ENCODE measurements at places on chromosomes 16 and 17.

DNA sequence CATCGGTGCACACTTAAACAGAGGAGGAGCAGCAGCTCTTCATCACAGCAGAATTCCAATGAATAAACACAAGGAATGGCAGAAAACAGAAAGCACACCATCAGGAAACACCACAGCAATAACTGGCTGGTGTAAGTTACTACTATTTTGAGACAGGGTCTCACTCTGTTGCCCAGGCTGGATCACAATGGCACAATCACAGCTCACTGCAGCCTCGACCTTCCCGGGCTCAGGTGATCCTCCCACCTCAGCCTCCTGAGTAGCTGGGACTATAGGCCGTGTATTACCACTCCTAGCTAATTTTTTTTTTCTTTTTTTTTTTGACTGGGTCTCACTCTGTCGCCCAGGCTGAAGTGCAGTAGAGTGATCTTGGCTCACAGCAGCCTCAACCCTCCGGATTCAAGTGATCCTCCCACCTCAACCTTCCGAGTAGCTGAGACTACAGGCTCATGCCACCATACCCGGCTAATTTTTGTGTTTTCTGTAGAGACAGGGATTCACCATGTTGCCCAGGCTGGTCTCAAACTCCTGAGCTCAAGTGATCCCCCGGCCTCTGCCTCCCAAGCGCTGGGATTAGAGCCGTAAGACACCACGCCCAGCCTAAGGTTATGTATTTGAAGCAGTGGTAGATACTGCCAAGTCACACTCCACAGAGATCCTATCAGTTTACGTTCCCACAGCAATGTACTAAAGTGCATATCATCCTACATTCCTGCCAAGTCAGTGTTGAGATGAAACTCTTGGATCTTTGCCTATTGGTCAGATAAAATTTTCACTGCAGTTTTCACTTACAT is 20.7 kb downstream of the TRAP1 start:
- no peak for DNase-seq

DNA sequence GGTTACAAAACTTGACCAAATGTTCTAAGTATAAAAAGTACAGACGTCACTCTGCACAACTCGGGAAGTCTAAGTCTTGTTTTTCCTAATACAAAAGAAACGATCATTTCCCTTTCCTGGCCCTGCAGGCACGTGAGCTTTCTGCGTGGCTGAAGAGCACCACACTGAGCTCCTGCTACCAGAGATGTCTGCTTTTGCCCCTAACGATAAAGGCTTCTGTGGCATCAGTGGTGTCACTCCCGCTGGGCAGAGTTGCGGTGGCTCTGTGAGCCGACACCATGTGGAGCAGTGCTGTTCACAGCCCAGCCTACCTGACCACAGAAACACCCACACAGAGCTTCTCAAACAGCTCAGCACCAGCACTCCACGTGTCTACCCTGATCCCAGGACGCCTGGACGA is 20.5 kb downstream of the EMC8 start:
- no peak for DNase-seq

DNA sequence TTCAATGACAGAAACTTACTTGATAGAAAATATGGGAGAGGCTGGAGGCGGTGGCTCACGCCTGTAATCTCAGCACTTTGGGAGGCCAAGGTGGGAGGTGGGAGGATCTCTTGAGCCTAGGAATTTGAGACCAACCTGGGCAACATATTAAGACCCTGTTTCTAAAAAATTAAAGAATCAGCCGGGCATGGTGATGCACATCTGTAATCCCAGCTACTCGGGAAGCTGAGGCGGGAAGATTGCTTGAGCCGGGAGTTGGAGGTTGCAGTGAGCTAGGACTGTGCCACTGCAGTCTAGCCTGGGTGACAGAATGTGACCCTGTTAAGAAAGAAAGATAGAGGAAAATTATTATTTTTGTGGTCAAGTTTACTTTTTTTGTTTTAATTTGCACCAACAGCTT is 2.1 kb upstream of the NLK start:
- no peak for DNase-seq

GRCh38 chr17:17538417-17539391 is 42.5 kb upstream of the RASD1 start:
- no peak for DNase-seq

- no peak for DNase-seq
These were observed 1.6 kb downstream of the FAM117A start for GRCh38 chr17:49762151-49762941.

DNA sequence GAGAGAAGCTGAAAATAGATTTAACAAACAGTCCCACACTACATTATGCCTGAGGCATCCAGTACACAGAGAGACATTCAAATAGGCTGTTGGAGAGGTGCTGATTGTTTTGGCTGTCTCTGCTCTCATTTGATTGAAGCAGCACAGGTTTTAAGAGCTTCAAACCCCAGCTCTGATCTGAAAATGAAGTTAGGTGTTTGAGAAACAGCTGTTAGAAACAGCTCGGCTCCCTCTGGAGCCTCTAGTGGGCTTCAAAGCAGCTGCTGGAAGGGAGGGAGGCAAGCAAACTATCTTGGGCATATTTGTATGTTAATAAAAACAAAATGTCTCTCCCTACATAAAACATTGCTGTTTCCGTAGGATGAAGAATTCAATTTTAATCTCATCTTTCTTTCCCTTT is 607.3 kb upstream of the GOT2 start:
- DNase-seq = no peak

DNA sequence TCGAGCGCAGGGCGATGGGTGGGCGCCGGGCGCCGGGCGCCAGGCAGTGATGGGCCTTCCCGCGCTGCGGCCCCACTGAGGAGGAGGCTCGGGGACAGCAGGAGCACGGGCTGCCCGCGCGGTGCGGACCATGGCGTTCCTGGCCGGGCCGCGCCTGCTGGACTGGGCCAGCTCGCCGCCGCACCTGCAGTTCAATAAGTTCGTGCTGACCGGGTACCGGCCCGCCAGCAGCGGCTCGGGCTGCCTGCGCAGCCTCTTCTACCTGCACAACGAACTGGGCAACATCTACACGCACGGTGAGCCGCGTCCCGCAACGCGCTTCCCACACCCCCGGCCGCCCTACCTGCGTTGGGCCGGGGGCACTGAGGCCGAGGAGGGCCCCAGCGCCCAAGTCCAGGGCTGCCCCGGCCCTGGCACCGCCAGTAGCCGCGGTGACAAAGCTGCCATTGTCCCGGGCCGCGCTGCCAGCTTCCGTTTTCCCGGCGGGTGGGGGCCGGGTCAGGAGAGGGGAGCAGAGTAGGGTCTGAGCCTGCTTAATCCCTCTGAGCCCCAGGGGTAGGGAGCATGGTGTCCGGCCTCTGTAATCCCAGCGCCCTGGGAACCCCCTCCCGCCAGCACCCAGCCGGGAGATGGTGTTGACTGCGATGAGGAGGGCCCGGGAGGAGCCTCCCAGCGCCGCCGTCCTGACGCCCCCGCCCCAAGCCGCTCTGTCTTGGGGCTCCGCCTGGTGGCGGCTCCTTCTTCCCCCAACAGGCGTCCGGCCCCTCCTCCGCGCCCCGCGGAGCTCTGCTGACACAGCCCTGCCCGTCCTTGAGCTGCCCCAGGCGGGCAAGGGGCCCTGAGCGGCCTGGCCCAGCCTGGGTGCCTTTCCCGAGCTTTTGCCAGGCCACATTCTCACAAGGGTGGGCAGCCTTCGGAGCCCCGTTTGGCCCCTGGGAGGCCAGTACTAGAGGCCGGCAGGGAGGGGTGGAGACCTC is 685 bp downstream of the PAQR4 start:
- DNase-seq = peak; percentile 36

DNA sequence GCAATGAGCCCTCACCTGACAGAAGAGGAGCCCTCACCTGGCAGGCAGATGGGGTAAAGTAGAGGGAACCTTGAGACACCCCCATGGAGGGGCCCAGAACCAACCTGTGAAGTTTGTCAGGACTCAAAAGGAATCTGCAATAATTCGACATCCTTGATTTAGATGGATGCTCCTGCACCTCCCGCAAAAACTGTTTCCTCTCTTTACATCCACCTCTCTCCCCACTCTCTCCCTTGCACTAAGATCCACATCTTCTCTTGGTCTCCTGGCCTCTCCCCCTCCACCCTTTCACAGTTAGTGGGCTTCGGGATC is 34.9 kb upstream of the RBFOX3 start:
- DNase-seq = no peak

DNA sequence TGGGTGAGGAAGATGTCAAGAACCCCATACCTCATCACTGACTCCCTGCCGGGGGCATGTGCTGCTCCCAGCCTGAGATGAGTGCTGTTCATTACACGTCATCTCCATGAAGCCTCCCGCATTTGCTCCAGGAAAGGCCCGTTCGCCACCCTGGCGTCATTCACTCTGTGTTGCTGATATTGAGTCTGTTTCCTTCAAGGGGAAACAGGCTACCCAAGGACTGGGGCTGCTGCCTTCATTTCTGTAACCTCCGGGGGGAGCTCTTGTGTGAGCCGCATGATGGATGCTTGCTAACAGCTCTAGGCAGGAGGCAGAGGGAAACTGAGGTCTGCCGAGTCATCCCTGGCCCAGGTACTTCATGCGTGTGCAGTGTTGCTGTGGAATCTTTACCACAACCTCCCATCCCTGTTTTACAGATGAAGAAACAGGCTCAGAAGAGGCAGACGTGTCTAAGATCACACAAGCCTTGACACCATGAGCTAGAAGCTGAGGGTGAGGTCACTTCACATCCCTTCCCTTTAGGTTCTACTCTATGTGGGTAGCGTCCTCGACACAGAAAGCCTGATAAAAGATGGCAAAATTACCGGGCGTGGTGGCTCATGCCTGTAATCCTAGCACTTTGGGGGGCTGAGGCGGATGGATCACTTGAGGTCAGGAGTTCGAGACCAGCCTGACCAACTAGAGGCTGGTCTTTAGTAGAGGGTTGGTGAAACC is 3.5 kb upstream of the ARMC5 start:
- DNase-seq = no peak

- no peak for DNase-seq
These were observed 76.0 kb downstream of the CREBBP start for GRCh38 chr16:3804426-3805016.

GRCh38 chr17:40857535-40857934 is 9.5 kb downstream of the KRT12 start:
- DNase-seq = no peak

All from T-cell (primary cell).